ENCODE measurements at places on chromosomes 13 and 19.

- no peak for DNase-seq
Observed at GRCh38 chr13:40096357-40096901, 441.0 kb downstream of the COG6 start.

DNA sequence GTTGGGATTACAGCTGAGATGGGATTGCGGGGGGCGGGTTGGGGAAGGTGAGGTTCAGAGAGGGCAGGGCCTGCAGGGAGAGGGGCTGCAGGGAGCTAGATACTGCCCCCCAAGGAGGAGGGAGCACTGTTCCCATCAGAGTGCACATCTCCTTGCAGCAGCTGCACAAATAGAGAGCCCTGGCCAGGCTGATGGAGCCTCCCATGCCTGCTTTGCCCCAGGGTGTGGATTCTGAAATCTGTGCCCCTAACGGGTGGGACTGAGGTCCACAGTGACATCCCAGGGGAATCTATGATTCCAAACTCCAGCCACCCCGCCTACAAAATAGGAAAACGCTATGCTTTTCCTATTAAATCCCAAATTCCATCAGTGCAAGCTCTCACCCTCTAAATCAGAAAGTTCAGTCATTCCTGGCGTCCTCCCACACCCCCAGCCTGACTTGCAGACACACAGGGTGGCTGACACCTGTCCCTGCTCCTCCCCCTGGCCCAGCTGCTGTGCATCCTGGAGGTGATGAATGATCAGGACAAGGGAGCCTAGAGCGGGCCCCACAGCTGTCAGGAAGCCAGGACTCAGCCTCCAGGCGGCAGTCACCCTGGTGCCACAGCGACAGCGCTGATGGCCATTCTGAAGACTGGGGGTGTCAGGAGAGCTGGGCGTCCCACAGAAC is 6.3 kb upstream of the CEACAM21 start:
- DNase-seq = no peak

- no peak for DNase-seq
Observed at GRCh38 chr13:36082396-36082795, 48.8 kb downstream of the DCLK1 start.

DNA sequence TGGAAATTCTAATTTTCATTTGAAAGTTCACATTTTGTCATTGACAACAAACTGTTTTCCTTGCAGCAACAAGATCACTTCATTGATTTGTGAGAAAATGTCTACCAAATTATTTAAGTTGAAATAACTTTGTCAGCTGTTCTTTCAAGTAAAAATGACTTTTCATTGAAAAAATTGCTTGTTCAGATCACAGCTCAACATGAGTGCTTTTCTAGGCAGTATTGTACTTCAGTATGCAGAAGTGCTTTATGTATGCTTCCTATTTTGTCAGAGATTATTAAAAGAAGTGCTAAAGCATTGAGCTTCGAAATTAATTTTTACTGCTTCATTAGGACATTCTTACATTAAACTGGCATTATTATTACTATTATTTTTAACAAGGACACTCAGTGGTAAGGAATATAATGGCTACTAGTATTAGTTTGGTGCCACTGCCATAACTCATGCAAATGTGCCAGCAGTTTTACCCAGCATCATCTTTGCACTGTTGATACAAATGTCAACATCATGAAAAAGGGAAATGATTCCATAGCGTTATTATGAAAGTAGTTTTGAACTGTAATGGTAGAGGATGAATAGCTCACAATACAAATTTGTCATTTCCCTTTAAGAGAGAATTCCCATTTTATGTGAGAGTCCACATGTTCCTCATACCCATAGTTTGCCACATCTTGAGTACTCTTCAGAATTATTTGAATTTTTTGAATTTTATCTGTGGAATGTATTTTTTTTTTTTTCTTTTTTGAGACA is 2.6 kb downstream of the BRCA2 start:
- DNase-seq = no peak

DNA sequence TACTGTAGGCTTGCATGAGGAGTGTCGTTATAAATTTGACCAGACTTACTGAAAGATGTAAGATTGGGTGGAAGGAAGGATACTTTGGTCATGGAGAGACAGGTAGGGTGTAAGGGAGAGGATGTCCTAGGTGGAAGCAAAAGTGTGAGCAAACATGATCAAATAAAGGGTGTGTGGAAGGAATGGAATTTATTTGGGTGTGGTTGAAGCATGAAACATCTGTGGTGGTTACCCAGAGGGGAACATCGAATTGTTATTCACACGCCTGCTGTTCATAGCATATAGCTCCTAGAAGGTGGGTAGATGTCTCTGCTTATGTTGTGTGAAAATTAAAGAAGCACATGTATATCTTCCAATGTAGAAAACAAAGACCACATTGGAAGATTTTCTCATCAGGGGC is 157.7 kb downstream of the ATP8A2 start:
- DNase-seq = peak; percentile 50

DNA sequence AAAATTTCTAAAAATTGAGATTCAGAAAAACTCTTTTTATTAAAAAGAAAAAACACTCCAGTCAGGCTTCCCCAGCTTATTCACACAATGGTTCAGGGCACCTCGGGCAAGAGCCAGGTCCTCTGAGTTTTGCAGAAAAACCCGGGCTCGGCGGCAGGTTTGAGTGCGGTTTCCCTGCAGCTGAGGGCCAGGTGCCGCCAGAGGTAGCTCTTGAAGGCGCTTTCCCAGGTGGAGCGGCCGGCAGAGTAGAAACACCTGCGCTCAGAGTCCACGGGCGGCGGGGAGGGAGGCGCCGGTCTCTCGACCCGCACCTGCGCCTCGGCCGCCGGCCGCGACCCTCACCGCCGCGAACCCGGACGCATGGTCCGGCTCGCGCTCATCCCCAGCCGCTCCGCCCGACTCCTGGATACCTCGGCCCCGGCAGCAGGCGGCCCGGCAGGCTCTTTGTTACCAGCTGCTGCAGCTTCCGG is 444 bp downstream of the PROSER1 start:
- no peak for DNase-seq

- peak; percentile 11 for DNase-seq
Observed at GRCh38 chr19:23070353-23071146, 46.3 kb upstream of the ZNF730 start.

DNA sequence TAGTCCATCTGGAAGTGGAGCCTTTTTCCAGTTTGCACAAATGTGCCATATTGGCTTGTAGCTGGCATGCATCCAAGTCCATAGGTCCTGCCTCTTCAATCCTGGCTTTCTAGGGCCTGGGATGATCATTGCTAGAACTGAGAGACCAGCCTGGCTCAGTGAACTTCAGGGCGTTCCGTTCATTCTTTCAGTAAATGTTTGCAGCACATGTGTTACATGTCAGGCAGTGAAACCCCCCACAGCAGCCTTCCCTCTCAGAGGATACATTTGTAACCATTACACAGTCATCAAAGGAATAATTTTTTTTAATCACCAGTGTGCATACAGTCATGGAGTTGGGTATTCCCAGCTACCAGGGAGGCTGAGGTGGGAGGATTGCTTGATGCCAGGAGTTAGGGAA is 9.7 kb downstream of the FUT2 start:
- DNase-seq = no peak

DNA sequence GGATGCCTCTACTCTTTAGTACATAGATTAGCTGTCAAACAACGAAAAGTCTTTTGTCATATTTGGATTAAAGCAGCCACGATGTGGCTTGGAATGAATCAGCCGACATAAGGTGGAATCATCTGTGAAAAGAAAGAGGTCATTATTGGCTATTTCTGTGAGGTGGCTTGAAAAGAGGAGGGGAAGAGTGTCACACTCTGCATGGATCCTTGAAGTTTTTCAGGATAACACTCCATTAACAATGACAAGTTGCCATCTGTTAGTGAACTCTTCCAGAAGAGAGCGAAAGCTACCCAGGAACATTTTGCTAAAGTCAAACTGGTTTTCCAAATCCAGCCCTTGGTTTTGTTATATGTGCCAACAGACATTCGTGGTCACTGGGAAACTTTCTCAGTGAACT is 1604.8 kb downstream of the OLFM4 start:
- DNase-seq = no peak

DNA sequence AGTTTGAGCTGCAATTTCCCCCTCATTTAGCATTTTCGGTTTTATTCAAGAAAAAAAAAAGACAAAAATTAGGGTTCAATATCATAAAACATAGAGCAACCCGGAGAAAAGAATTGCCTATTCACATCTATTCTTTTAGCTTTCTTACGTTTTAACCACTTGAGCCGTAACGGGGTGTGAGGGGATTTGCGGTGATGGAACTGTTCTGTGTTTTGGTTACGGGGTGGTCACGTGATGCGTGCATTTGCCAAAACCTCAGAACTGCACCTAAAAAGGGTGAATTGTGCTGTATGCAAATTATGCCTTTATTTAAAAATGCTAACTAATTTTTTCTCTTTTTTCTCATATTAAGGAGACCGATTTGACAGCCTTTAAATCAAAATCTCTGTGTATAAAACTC is 22.1 kb downstream of the CLEC11A start:
- DNase-seq = no peak

GRCh38 chr13:91762957-91763356 is 364.5 kb downstream of the GPC5 start:
- no peak for DNase-seq

GRCh38 chr13:76225815-76226489 is 589.8 kb downstream of the LMO7 start:
- DNase-seq = no peak

GRCh38 chr13:57991041-57991440 is 359.5 kb downstream of the PCDH17 start:
- no peak for DNase-seq

- no peak for DNase-seq
Observed at GRCh38 chr13:27790523-27790922, 1.8 kb upstream of the GSX1 start.

- DNase-seq = no peak
Observed at GRCh38 chr19:47613165-47614020, 4.5 kb downstream of the BICRA start.

DNA sequence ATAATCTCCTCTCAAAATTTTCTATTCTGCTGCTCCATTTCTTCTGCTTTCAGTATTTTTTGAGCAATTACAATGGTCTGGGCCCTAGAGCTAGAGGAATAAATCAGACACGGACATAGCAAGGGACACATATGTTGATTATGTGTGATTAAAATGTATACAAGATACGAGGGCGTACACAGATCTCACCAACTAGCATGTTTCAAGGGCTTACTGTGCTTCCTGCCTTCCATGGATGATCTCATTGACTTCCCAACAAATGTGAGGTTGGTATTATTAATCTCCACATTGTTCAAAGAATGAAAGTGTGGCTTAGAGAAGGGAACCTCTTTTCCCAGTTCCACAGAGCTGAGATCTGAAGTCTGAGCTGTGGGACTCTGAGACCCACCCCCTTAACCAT is 9.1 kb downstream of the PLD3 start:
- DNase-seq = no peak

DNA sequence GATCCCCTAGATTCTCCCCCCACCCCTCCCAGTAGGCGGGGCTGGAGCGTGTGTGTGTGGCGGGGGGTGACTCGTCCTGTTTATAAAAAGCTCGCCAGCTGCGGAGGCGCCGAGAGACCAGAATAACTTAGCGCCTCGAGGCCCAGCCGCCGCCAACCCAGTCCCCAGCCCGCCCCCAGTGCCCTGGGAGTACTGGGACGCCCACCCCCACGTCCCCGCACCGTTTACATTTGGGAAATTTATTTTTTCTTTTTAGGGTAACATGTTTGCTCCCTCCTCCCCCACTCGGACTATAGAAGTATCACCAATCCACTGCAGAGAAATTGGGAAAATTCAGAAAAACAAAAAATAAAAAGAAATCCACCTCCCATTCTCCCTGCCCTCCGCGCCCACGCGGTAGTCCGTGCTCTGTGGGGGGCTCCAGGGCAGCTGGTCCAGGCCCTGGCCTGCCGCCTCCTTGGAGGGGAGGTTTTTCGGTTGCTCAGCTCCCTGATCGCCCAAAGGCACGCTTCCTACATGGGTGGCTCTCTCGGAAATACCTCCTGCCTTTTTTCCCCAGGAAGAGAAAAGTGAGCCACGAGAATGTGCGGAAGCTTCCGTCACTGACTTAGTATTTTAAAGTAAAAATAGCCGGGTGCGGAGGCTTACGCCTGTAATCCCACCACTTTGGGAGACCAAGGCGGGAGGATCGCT is 1.5 kb upstream of the RAB3A start:
- peak; percentile 32 for DNase-seq

DNA sequence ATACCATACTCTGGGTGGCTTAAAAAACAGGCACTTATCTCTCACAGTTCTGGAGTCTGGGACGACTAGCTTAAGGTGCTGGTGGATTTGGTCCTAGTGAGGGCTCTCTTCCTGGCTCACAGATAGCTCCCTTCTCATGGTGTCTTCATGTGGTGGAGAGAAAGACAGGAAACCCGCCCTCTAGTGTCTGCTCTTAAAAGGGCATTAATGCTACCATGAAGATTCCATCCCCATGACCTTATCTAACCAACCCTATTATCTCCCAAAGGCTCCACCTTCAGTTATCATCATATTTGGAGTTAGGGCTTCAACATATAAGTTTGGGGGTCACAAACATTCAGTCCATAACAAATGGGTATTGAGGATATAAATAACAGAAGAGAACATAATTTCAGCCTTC is 139.4 kb downstream of the HS6ST3 start:
- DNase-seq = peak; percentile 32

DNA sequence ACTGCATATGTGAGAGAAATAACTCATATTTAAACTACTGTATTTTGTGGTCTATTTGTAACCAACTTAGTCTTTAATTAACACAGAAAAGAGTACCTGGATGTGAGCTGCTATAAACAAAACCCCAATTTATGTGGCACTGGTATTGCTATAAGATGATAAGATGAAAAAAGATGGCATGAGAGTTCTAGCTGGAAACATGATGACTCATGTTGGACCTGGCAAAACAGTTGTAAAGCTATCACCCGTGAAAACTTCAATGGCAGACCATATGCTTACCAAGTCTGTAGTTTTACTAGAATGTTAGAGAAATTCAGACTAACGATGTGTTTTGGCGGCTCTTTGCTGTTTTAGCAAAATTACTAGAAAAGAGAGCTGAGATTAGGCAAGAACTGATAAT is 69.6 kb upstream of the PCDH9 start:
- DNase-seq = peak; percentile 3

GRCh38 chr13:106566641-106567473 is 1.1 kb downstream of the ARGLU1 start:
- peak; percentile 58 for DNase-seq

GRCh38 chr13:89900104-89900765 is 1447.3 kb upstream of the MIR17HG start:
- DNase-seq = peak; percentile 56

Data from mammary epithelial cell (primary cell).